Activated T-helper 1 cell treated with anti-CD3 and anti-CD28 coated beads, Interleukin-2, amount 50 U/mL, for 16 hours (primary cell): ENCODE measurements at places on chromosomes 11 and 22.

- DNase-seq: no peak
Observed at GRCh38 chr22:33866511-33866910, 53.8 kb downstream of the LARGE1 start.

DNA sequence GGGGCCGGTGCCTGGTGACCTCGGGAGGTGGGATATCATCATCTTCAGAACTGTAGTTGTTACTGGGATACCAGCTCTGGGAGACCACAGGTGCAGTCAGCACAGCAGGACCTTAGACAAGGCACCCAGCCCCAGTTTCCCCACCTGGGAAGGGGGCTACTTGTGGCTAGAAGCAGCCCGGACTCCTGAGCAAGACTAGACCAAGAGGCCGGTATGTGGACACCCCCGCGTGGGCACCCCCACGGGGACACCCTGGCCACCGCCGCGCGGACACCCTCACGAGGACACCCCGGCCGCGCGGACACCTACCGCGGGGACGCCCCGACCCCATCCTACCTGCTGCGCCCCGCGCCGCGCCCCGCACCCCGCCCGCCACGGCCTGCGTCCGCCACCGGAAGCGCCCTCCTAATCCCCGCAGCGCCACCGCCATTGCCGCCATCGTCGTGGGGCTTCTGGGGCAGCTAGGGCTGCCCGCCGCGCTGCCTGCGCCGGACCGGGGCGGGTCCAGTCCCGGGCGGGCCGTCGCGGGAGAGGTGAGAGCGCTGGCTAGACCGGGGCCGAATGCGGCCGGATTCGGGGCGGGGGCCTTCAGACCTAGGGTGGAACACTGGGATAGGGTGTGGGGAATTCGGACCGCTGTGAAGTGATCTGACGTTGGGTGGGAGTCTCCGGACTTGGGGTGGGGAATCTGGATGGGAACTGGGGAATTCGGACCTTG, at the start of the genes COMT and TXNRD2:
Gene COMT, plus strand, starts transcription at position 408 of the 718 bp plus-strand sequence. CDS start 20,755 bp downstream, outside the sequence.
Gene TXNRD2, minus strand, starts transcription at position 454 of the 718 bp plus-strand sequence. Its CDS starts 15 bp downstream, at position 439.
- DNase-seq: peak; percentile 49

DNA sequence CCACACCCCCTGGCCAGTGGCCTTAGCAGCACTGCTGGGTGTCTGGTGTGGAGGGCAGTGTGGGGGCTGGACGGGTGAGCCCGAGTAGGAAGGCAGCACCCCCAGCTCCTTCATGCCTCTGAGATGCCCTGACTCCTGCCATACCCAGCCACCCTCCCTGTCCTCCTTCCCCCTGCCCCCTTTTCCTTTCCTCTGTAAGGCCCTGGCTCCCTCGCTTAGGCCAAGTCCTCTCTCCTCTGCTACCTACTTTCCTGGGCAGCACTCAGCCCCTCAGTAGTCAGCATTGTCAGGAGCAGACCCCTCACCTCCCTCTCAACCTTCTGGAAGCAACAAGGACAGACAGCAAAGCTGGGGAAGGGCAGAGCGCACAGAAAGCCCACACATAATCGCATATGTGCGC, 48.0 kb downstream of the BUD13 start:
- no peak for DNase-seq

GRCh38 chr11:102850973-102851745, 7.8 kb upstream of the MMP3 start:
- DNase-seq: no peak

GRCh38 chr22:50628543-50629134, 687 bp upstream of the ARSA start:
- DNase-seq: no peak
